ENCODE measurements at places on chromosomes 2 and 18.

- DNase-seq = no peak
Measured at GRCh38 chr2:55966401-55967118, 43.0 kb upstream of the EFEMP1 start.

DNA sequence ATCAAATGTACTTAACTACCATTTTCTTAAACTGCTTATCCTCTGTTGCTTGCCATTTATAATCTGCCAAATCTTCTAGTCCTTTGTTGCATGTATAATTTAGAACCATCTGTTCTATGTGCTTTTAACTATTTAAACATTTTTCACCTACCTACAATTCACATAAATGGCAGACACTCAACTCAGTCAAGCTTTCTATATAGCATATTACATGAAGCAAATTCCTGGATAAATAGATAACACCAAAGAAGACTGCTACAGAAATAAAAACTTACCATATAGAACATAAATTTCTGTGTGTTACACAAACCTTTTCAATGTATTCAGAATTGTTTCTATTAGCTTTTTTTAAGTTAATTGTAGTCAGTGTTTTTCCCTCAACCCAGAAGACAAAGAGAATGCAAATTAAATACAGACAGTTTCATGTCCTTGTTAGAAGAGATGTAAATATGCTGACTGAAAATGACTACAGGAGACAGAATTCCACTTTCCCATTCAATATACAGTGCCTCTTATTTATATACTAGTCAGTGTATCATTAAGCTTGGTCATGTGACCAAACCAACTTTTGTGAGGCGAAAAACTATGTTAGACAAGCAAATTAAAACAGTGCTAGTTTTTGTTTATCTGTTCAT is 2.6 kb downstream of the BAZ2B start:
- DNase-seq = no peak

- no peak for DNase-seq
Measured at GRCh38 chr18:52060607-52061304, 279.2 kb upstream of the DCC start.

GRCh38 chr18:12017081-12017480 is 35.8 kb downstream of the IMPA2 start:
- DNase-seq = no peak

DNA sequence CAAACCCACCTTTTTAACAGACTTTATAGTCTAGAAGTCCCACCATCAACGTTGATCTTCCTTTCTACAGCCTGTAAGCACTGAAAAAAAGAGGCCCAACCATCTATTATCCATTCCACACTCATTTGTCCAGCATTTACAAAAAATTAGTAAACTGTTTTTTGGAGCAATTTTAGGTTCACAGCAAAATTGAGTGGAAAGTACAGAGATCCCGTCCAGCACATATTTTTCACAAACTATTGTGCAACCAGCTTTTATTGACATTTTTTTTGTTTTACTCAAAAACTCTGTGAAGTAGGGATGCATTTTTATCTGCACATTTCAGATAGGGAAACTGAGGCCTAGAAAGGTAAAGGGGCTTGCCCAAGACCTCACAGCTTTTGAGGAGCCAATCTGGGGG is 68.6 kb downstream of the TNP1 start:
- no peak for DNase-seq

GRCh38 chr2:48450936-48451602 is 78.9 kb upstream of the STON1 start:
- DNase-seq = no peak

- no peak for DNase-seq
Measured at GRCh38 chr2:230711224-230711623, 1.4 kb upstream of the CAB39 start.

GRCh38 chr2:96608469-96609455 is 29.4 kb downstream of the KANSL3 start:
- DNase-seq = no peak

GRCh38 chr2:221415789-221416188 is 156.3 kb downstream of the EPHA4 start:
- DNase-seq = no peak

- DNase-seq = no peak
Measured at GRCh38 chr2:44102790-44103562, 65.7 kb upstream of the PPM1B start.

DNA sequence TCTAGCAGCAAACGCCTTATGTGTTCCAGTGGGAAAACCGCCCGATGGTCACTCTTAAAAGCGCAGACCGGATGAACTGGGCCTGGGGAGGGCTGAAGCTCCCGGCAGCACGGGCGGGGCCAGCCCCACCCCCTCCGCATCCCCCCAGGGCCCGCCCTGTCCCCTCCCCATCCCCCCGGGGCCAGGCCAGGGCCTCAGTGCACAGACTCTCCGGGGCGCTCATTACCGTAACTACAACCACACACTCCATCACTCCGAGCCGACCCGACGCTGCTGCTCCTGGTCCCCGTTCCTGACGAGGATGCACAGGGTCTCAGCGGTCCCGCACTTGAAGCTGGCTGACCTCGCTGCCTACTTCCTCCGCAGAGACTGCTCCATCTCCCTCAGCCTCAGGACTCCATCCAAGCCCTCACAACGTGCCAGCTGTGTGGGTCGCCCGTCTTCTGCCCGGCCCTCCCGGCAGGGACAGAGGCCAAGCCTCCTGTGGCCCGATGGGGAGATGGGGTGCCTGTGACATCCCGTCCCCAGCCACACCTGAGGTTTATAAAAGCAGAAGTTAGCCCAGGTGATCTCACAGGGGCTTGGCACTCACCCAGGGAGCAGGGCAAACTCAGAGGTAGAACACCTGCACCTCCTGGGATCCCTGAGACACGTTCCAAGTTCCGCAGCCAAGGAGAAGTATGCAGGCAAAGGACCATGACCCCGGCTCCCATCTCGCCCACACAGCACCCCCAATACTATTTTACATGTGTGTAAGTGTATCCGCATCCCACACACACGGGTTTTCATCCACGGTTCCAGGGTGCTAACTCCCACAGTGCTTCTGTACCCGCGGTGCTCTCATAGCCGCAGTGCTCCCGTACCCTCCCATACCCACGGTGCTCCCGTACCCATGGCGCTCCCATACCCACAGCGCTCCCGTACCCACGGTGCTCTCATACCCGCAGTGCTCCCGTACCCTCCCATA is 36.0 kb downstream of the SLC66A2 start:
- no peak for DNase-seq

DNA sequence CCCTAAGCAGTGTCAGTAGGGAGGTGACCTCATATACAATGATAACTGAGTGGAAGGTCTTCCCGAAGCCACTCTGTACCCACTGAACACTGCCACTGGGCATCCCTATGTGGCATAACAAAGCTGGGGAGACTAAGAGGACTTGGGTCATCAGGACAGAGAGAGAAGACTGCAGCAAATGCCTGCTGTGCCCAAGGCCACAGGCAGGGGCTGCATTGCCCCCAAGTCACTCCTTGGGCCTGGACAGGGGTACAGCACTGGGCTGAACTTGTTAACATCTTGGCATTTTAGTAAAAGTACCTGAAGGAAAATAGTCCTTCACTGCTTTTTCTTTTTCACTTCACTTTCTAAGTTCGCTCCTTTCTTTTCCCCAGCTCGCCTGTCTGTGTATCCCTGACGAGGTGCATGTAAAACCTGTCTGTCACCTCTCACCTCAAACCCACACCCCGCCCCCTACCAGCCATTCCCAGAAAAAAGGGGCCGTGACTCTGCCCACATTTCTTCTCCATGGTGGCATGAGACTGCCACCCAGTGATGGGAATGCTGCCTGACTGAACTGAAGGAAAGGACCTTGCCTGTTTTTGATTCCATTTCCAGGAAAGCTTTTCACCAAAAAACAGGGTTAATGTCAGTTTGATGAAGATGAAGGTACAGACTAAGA is 62.9 kb downstream of the MTHFD2 start:
- DNase-seq = no peak

- DNase-seq = no peak
Measured at GRCh38 chr2:200847269-200847668, 17.2 kb downstream of the CLK1 start.

DNA sequence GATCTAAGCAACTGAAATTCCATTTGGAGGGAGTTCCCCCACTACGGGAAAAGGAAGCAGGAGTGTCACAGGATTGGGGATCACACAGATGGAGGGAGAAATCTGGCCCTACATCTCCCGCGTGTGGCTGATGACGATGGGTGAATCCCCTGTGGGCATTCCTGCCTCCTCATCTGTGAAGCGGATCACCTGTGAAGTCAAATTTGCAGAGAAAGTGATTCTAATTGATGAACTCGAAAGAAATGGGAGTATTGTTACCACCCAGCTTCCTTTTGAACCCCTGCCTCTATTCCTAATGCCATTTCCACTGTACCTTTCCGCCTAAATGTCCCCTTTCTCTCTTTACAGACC is 92.0 kb downstream of the CMPK2 start:
- DNase-seq = no peak

- DNase-seq = no peak
Measured at GRCh38 chr2:111688482-111688881, 195.5 kb downstream of the ANAPC1 start.

DNA sequence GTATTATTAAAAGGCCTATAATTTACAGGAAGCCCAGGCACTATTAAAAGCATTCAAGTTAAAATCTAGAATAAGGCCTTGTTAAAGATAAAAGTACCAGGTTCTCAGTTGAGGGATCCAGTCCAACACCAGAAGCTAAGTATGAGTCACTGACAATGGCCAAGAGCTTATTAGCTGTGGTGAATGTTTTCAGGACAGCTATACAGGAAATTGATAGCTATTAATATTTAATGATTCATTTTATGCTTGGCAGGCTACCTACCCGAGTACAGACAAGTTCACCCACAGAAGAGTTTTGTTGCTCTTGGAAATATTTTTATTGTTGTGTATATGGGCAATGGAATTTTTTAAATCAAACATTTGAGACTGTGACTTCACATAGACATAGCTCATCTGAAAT is 729.6 kb upstream of the ZNF804A start:
- no peak for DNase-seq

DNA sequence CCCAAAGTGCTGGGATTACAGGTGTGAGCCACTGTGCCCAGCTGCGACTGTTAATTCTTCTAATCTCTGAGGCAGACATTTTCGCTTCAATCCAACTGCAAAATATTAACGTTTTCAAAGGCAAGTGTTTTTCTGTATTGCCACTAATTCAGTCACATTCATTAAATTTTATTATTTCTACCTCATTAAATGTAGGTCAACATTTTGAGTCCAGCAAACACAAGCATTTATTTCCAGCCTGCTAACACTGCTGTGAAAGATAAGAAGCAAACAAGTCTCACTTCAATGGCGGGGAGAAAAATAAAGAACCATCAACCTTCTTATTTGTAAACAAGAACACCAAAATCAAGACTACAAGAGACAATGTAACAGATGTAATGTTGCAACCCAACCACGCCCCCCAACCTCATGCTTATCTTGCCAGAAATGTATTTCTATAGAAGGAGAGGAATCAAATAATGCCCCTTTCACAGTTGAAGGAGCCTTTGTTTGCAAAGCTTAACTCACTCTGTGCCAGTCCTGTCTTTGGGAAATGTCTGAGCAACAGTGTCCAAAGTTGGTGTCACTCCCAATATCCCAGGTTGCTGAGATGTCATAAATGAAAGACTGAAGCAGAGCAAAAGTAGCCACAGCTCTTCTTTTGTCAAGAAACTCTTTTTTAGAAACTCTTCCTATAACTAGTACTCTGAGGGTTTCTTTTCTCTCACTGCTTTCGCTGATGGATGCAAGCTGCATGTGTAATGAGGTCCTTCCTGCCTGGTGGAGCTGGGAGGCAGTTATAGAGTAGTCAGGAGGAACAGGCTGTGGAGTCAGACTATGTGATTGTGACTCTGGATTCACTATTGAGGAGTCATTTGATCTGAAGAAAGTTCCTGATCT is 8.6 kb downstream of the DOCK10 start:
- DNase-seq = no peak

- DNase-seq = no peak
Measured at GRCh38 chr2:20291106-20291564, 59.5 kb downstream of the PUM2 start.

DNA sequence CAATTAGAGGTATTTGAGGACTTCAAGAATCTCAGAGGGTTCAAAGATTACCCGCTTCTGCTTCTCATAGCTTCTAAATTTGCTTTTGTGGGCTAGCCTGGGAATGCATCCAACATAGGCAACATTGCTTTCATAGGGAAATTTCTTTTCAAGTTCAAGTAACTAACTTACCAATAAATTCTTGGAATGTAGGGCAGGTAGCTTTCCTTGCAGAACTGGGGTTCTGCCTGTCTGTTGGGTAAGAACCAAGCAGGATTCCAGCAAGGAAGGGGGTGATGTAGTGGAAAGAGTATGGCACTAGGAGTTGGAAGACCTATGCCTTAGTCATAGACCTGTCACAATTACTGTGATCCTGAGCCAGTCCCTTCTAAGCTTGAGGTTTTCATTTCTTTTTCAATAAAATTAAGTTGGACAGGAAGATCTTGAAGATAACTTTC is 164.1 kb downstream of the FHOD3 start:
- DNase-seq = no peak

DNA sequence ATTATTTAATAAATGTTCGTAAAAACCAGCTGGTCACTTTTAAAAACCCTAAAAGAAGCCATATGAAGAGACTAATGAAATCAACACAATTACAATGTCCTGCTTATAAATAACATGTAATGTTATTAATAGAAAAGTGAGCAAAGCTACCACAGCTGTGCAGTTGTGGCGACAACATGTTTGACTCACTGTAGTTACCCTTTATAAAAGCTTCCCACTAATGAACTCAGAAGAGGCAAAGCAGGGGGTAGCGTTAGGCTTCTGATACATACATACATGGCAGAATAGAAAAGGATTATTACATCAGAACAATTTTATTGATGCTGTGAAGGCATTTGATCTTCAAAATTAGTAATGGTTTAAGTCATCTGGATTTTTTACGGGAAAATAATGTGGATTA is 219.7 kb downstream of the SLC4A10 start:
- DNase-seq = no peak

GRCh38 chr2:239801404-239802184 is 223.5 kb downstream of the NDUFA10 start:
- no peak for DNase-seq

DNA sequence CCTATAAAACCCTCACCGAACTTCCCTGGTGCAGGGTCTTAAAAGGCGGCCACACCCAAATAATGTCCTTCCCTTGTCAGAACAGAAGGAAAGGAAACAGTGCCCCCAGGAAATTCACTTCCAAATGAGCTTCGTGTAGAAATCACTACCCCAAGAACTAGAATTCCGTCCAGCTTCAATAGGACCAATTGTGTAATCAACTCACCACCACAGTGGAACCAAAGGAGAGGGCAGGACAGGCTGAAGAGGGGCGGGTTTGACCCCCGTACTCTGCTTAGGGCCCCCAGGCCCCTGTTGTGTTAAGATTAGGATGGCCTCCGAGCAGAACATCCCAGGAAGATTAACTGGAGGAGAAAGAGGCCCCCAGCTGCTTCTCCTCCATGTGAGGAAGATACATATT is 24.1 kb downstream of the GPR35 start:
- DNase-seq = no peak

DNA sequence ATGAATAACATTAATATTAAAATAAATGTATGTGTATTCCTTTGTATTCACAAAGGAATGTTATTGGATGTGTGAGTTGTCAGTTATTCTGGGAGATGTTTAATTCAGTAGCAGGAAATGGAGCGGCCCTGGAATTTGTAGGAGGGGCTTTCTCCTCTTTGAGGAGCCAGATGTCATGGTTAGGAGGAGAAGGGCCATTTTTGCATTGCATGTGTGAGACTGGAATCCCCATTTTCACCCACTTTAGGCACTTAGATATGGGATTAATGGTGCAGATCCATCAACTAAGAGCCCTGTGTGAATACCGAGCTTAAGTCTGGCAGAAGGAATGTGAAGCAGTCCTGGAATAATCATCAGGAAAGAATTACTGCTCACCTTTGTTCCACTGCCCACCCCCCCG is 439.2 kb downstream of the PARD3B start:
- no peak for DNase-seq

GRCh38 chr2:216165711-216166110 is 56.6 kb downstream of the XRCC5 start:
- DNase-seq = no peak
